M059J (cell line): ENCODE measurements at places on chromosomes 12 and 14.

GRCh38 chr12:25152055-25152454, 42.9 kb downstream of the DNAI7 start:
- no peak for DNase-seq

DNA sequence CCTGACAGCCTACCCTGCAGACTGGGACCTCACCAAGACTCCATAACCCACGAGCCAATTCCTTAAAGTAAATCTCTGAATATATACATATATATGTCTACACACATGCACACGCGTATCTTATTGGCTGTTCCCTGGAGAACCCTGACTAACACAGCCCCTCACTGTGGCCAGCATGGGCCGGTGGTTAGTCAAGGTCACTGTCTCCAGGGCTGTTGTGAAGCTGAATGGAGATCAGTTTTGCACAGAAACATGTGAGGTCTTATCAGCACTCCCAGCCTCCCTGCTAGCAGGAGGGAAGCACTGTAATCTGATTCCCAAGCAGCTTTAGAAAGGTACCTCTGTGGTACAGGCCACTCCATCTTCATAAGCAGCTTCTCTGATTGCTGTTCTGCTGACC, 46.6 kb upstream of the PLEKHG6 start:
- no peak for DNase-seq

GRCh38 chr12:116336542-116337065, 59.1 kb upstream of the MED13L start:
- DNase-seq, result no peak

DNA sequence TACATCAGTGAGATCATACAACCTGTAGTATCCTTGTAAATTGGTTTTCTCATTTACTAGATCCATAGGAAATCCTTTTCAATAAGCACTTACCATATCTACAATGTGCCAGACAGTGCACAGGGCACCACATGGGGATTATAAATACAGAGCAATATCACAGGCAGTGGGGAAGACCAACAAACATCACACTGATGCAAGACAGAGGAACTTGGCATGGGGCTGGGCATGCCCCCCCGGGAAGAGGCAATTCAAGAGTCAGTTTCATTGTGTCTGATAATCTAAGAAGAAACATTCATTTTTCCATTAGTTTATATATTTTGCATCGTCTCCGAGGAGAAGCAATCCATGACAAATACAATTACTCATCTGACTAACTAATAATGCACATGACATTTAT, 16.2 kb downstream of the NT5DC3 start:
- no peak for DNase-seq

DNA sequence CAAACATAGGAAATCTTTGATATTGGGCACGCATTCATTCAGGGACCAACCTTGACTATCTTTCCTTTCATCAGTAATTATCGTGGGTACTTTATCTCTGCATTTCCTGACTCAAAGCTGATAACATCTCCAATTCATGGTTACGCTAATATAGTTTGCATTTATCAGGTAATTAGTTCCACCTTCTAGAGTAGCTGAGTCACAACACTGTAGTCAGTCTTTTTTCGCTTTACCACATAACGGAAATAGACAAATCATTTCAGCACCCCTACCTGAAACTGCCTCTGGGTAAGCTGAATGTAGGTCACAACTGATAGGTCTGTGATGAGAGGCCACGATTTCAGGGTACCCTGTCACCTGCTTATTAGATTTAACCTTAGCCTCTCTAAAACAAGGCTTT, 36.7 kb upstream of the IL22 start:
- peak; percentile 78 for DNase-seq

DNA sequence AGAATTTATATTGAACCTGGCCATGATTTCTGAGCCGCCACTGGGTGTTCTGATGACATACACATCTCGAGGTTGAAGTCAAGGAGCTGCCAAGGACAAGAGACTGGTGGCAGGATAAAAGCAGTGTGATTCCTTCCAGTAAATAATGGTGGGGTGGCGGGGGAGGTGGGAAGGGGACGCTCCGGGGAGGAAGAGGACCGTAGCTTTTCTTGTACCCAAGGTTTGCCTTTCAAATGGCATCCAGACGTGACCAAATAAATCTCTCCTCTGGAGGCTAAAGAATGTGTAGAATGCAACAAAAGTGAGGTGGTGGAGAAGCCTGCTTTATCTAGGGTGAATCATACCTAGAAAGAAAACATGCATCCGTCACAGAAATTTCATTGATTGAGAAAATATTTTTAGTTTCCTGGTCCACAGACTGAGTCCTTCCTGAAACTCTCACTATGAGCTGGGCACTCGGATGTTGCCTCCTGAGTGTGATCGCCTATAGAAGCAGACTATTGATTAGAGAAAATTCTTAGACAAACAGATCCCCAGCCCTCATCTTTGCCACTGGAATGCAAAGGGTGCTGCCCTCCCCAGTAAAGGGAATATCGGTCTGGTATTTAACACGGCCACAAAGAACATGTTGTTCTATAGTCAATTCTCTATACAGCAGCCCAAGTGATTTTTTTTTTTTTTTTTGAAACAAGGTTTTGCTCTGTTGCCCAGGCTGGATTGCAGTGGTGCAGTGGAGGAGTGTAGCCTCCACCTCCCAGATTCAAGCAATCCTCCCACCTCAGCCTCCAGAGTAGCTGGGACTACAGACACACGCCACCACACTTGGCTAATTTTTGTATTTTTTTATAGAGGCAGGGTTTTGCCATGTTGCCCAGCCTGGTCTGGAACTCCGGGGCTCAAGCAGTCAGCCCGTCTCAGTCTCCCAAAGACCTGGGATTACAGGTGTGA, 112.1 kb downstream of the DPF3 start:
- DNase-seq, result peak; percentile 87

GRCh38 chr12:104064842-104065427, 604 bp downstream of the HCFC2 start:
- peak; percentile 26 for DNase-seq

DNA sequence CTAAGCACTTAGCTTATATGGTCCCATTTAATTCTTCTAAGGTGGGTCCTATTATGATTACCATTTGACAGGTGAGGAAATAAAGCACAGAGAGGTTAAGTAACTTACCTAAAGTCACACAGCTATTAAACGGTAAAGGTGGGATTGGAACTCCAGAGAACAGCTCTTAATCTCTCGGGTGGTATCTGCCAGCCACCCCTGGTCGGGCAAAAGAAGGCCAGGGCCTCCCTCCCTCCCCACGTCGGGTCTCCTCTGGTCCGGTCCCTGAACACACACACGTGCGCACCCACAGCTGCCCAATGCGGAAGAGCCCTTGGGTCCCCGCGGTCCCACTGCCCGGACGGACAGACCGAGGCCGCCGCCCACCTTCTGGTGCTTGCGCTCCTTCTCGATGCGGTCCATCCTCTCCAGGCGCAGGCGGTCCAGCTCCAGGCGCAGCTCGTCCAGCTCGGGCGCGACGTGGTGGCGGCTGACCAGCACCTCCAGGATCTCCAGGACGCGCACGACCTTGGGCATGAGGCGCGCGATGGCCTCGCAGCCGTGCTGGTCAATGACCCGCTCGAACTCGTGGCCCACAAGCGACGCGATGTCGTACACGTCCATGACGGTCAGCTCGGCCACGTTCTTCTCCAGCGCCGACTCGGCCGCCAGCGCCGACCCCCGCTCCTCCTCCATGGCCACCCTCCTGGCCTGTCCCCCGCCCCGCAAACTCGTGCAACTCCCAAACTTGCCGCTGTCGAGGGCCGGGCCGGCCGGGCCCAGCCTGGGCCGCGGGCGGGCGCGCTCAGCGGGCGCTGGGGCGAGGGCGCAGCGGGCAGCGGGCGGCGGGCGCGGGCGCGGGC, 490 bp downstream of the RILPL1 start:
- peak; percentile 41 for DNase-seq

GRCh38 chr12:26628234-26628633, 204.8 kb downstream of the ITPR2 start:
- DNase-seq, result peak; percentile 61

DNA sequence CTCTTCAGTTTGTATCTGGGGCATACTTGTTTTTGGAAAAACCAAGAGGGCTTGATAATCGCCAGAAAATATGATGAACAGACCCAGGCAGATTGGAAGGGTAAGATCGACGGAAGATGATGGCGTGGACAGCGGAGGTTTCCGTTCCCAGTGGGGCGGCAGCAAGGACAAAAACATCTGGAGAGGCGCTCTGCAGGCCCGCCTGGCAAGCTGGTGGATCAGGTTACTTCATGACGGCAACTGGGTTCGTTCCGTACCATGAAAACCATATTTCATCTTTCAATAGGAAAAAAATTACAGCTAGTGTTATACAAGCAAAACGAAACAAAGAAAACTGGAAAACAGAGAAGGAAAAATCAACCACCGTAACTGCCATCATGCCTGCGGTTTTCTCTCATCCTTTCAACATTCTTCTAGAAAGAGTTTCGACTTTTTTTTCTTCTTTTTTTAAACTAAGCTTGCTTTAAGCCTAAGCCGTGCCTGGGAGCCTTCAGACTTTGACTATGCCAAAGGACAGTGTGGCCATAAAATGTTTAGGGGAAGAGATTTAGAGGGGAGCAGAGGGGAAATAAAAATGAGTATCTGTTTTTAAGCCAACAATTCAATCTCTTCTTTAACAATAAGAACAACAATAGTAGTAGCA, 210.5 kb downstream of the FOXN3 start:
- no peak for DNase-seq

DNA sequence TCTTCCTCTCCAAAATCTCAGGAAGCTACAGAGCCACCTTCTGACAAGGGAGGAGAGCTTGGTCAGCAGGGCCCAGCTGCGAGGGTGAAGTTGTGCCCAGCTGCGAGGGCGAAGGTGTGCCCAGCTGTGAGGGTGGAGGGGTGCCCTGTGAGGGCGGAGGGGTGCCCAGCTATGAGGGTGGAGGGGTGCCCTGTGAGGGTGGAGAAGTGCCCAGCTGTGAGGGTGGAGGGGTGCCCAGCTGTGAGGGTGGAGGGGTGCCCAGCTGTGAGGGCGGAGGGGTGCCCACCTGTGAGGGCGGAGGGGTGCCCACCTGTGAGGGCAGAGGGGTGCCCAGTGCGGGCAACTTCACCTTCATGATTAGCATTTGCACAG, 20.4 kb upstream of the TTC7B start:
- DNase-seq, result no peak

DNA sequence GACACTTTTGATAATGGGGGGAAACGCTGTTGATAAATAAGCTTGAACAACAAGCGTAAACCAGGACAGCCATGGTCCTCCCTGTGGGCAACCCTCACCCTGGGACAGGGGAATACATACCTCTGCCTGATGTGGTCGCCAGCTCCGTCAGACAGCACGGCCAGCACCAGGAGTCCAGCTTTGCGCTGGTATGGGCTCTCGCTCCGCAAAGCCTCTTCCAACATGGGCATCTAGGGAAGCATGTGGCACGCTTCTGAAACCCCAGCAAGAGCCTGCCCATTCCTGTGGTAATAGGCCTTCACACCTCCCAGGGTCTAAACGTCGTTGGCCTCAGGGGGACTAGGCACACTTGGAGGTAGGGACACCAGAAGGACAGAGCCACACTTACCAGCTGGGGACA, 2.9 kb downstream of the IPO4 start:
- no peak for DNase-seq

DNA sequence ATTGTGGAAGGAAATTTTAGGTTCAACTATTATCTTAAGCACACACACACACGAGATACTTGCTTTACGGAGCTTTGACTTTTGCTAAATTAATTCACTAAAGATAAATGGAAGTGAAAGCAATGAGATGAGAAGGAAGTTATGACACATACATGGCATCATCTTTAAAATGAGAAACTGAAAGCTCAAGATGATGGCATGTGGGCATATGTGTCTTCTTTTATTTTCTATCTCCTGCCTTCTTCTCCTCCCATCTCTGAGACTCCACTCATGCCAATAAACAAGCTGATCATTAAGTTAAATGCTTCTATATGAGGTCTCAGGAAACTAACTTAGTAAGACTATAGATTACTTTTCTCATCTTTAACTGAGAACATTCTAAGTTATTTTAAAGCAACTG, 216.7 kb downstream of the MED13L start:
- peak; percentile 26 for DNase-seq

DNA sequence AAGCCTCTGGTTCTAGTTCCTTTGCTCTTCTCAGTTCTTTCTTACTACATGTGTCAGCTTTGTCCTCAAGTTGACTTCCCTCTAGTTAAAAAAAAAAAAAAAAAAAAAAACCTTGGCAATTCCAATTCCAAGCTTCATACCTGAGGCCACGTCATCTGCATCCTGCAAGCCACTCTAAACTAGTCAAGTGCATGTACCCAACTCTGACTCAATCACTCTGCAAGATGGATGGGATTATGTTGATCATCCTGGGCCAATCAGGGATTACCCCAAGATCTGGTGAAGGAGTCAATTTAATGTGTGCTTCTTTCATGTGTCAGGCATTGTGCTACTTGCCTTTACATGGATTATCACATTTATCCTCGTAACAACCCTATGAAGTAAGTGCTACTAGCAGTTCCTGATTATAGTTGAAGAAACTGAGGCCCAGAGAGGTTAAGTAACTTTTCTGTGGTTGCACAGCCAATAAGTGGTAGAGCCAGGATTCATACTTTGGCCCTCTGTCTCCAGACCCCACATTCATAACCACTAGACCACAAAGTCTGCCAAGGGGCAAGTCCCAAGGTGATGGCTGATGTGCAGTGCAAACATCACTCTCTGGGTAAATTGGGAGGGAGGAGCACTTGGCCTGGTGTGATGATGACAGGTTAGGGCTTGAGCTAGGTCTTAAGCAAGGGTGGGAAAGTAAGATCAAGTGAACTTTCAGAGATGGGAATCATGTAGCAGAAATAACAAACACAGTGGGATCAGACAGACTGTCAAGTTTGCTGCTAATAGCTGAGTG, 17.3 kb upstream of the CCND2 start:
- no peak for DNase-seq

DNA sequence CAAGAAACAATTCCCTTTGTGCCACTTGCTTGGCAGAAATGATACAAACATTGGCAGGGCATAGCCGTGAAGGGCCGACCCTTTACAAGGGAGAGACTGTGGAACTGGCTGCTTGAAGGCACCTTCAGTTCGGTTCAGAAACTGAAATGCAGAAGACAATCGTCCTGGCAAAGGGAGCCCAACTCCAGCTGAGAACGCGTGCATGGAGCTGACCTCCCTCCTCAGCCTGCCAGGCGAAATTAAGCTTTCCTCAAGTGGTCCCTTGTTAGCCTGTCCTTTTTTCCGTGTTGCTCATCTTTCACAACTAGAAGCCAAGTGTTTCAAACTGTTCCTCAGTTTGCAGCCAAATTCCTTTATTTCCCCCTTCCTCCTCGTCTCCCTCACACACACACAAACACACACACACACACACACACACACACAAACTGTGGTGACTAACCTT, 8.1 kb downstream of the LGR5 start:
- no peak for DNase-seq
